ENCODE measurements at places on chromosomes 11 and 22. TPM values are rescaled to one million over a fixed set of nuclear protein-coding genes. Genes with fewer than 3 reads are reported as not detected.

Gene GRAP2
- 0.76 TPM for total RNA-seq

GRCh38 chr11:120536797-120537169 lies 25.2 kb downstream of the GRIK4 start:
- H3K4me1 ChIP-seq = peaks cover 10% of the 10 kb centered on the region
- no peak for DNase-seq
- no peak overlapping the region for H3K4me3 ChIP-seq

Gene LMO2
- 18.9 TPM for total RNA-seq

DNA sequence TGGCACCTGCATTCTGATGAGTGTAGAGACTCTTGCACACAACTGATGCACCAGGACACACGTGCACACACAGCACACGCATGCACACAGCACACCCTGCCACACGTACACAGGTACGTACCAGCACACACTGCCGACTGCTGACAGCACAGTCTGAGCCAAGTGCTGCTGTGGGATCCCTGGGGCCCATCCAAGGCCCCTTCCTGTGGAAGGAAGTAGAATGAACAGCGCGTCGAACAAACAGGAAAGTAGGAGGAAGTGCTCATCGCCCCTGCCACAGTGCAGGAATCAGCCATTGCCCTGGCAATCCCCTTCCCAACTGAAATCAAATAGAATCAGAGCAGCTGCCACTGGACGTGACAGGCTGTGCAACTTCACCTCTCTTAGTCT lies 57.9 kb downstream of the CD82 start:
- no peak for DNase-seq
- H3K27me3 ChIP-seq = no peaks in the 10 kb centered on the region
- H3K4me3 ChIP-seq = no peak overlapping the region
- H3K36me3 ChIP-seq = peaks cover 39% of the 10 kb centered on the region

Gene MRGPRE
- not detected for total RNA-seq

DNA sequence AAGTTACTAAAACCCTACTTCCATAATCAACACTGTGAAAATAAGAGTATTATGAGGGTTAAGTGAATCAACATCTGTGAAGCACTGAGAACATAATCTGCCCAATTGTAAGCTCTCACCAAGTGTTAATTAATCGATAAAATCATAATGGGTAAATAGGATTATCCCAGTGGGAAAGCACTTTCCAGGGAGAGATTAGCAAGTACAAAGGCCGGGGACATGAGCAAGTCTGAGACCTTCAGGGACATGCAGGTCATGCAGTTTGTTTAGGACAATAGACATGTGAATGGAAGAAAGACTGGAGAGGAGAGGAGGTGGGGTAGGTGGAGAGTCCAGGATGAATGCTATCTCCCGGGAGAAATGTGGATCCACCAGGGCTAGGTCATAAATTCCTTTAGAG lies 57.8 kb upstream of the FIBIN start:
- H3K4me1 ChIP-seq = no peaks in the 10 kb centered on the region
- H3K36me3 ChIP-seq = no peaks in the 10 kb centered on the region
- DNase-seq = no peak
- H3K4me3 ChIP-seq = no peak overlapping the region
- H3K27ac ChIP-seq = no peak overlapping the region

- no peaks in the 10 kb centered on the region for H3K36me3 ChIP-seq
- no peak overlapping the region for H3K27ac ChIP-seq
- no peaks in the 10 kb centered on the region for H3K27me3 ChIP-seq
- no peak overlapping the region for H3K4me3 ChIP-seq
Measured at GRCh38 chr11:122453586-122453985, 201.9 kb upstream of the UBASH3B start.

Gene GUCY1A2
- total RNA-seq = 0.61 TPM

Gene INS
- total RNA-seq = not detected

Gene TMEM225
- total RNA-seq = not detected

DNA sequence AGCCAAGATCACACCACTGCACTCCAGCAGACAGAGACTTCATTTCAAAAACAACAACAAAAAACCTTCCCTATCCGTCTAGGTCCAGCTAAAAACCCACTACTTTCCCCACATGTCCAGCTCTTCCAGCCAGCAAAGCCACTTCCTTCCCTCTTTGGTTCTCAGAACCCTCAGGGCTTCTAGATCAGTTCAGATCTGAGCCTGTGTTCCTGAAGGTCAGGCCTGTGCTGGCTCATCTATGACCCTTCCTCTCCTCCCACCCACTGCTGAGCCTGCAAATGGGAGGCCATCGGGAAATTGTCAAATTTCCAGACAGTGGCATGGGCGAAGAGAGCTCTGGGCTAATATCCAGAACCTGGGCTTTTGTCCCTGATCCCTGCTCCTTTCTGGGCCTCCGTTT lies 37.8 kb downstream of the SLCO2B1 start:
- H3K27ac ChIP-seq = no peak overlapping the region
- peaks cover 26% of the 10 kb centered on the region for H3K4me1 ChIP-seq
- no peak for DNase-seq
- H3K36me3 ChIP-seq = no peaks in the 10 kb centered on the region
- no peak overlapping the region for H3K4me3 ChIP-seq

Gene PRR33
- total RNA-seq = not detected

Gene MUC6
- 0.19 TPM for total RNA-seq

DNA sequence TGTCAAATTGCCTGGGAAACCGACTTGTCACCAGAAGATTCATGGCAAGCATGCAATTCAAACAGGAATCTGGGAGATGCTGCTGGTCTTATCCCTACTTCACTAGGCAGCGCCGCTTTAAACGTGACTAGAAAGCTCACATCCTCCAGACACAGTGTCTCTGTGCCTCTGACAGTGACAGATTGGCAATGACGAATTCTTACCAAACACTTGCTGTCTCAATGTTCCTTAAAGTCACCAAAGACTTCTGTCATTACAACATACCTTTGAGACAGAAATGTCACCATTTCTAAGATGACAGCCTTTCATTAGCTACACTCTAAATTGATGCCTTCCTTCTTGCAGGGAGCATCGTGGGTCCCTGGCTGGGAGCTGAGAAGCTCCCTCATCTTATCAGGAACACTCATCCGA lies 197.8 kb downstream of the CWF19L2 start:
- no peaks in the 10 kb centered on the region for H3K4me1 ChIP-seq
- DNase-seq = no peak
- no peaks in the 10 kb centered on the region for H3K36me3 ChIP-seq
- no peaks in the 10 kb centered on the region for H3K27me3 ChIP-seq
- no peak overlapping the region for H3K27ac ChIP-seq

Gene CSTPP1
- total RNA-seq = 15.7 TPM

Gene SLC22A9
- not detected for total RNA-seq

- H3K27ac ChIP-seq = no peak overlapping the region
- no peak overlapping the region for H3K4me3 ChIP-seq
- H3K27me3 ChIP-seq = no peaks in the 10 kb centered on the region
- peaks cover 8% of the 10 kb centered on the region for H3K4me1 ChIP-seq
- H3K36me3 ChIP-seq = no peaks in the 10 kb centered on the region
- no peak for DNase-seq
Measured at GRCh38 chr11:62914416-62914815, 6.7 kb downstream of the CHRM1 start.

DNA sequence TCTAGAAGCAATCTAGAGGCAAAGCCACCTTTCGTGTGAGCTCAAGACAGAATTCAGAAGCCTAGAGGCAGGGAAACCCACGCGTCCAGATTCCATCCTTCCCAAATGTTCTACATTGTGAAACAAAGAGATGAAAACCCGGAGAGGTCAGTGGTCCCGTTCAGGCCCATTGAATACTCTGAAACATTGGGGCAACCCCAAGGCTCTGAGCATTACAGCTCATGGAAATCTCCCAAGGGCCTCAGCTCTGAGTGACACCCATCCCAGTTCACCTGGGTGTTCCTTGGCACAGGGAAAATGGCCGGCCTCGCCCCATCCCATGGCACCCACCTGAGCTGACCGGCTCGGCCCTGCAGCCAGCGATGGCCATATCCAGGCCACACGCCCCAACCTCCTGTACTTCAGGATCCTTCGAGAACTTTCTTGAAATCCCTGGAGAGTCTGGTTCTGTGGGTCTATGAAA lies 128.6 kb upstream of the FGF3 start:
- H3K4me3 ChIP-seq = no peak overlapping the region
- no peak overlapping the region for H3K27ac ChIP-seq
- no peaks in the 10 kb centered on the region for H3K36me3 ChIP-seq
- H3K27me3 ChIP-seq = no peaks in the 10 kb centered on the region
- H3K4me1 ChIP-seq = no peaks in the 10 kb centered on the region
- DNase-seq = no peak

Data from esophagus squamous epithelium (tissue), 5 donors.